Progenitor cell of endocrine pancreas (in vitro differentiated cells): ENCODE measurements at places on chromosomes 2 and 18.

GRCh38 chr2:9401646-9402371, 21.5 kb downstream of the ITGB1BP1 start:
- no peak for DNase-seq

DNA sequence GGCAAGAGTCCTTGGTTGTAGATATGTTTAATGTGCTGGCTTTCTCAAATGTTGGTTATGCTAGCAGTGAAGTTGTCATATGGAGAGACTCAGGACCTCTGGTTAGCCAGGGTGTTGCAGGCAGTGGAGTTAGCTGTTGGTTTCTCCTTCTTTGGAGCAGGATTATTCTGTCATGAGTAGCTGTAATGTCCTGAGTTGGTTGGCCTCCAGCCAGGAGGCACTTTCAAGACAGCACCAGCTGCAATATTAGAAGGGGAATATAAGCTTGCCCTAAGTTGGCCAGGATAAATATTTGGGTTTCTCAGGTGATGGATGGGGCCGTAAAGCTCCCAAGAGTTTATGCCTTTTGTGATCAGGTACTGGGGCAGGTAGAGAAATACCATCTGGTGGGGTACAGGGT, 65.5 kb downstream of the MSTN start:
- no peak for DNase-seq

GRCh38 chr2:76268902-76269620, 558.3 kb upstream of the GCFC2 start:
- DNase-seq: no peak

DNA sequence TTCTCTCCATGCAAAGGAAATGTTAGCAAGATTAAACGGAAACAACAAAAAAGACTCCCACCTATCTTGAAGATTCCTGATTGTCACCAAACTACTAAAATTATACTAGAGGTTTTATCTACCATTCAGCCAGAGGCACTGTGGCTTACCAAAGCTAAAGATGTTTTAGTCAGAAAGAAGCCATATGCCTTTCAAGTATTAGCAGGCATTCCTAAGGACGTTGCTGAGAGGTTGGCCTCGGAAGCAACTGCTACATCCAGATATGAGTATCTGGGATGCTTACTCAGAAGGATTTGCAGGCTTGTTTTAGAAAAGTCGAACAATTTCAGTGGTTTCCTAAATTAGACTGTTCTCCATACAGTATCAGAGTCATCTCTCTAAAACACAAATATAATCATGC, 88.3 kb upstream of the UBE2E3 start:
- DNase-seq: no peak

DNA sequence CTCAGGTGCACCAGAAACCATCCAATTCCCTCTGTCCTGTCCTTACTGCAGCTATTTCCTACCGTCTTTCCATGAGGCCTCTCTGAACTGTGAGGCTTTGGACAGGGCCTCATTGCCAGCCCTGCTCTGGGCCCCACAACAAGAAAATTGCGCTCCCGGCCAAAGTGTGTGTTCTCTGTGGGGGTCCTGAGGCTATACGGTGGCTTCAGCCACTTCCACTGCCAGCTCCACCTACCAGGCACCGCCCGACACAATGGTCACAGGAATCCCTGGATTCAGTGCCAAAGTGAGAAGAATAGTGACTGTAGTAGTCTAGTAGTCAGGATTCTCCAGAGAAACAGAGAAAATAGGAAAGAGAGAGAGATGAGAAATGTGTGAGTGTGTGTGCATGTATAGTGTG, 140.2 kb downstream of the IRS1 start:
- DNase-seq: no peak

- DNase-seq: no peak
These were observed 2.1 kb downstream of the EML6 start for GRCh38 chr2:54725343-54726099.

DNA sequence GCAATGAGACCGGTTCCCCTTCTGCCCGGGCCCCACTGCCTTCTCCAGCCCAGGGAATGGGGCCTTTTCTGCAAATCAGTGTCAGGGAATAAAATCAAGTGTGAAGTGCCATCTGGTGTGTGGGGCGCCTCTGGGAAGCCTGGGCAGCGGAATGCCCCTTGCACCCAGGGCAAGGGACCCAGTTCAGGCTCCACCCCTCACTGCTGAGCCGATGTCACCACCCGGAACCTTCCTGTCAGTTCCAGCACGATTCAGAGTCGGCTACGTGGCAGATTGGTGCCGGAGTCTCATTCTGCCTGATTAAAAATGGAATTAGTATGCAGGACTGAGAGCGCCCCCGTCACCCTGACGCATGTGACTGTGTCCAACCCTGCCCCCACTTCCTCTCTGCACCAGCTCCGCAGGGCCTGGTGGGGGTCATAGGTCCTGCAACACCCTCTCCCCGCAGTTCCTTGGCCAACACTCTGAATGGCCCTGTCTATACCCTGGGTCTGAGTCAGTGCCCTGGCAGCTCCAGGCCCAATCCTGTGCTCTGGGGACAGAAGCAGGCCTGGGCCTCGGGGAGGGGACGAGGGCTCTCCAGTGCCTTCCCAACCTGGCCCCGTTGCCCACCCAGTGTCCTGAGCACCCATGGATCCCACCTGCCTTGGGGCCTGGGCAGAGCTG, 8.2 kb upstream of the ALPI start:
- DNase-seq: no peak

DNA sequence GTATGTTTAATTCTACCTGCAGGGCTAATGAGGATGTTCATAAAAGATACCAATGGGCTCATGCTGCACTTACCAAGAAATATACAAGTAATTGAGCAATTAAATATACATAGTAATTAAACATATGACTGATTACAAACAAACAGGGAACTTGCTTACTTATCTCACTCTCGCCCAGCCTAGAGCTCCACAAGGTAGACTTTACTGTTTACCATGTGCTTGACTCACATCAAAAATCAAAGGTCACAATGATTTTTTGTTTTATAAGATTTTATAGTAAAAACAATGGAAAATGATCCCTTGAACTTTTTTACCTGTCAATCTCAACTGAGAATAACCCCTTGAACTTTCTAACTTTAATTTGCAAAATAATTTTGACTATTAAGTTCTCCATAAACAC, 1395.1 kb downstream of the SUCLG1 start:
- DNase-seq: no peak

DNA sequence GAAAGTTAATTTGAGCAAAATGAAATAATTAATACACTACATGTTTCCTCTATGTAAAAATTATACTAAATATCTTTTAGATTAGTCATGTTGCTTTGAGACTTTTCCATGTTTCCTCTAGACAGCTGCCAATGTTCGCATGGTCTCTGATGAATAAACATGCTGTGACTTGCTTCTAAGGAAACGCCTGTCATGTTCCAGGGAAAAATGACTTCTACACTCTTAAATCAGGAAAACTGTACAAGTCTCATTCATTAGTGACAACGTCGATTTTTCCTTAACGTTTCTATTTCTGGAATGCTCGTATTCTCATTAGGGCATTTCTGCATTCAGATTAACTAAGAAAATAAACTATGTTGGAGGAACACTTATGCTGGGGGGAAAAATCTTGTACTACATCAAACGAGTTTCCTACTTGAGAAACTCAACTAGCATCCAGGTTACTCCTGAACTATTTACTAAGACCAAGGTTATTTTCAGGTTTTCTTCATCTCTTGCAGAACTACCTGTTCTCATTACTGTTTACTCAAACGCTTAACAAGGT, 1.6 kb downstream of the COBLL1 start:
- DNase-seq: no peak

- no peak for DNase-seq
These were observed 250.2 kb downstream of the LPIN1 start for GRCh38 chr2:11996618-11997017.

DNA sequence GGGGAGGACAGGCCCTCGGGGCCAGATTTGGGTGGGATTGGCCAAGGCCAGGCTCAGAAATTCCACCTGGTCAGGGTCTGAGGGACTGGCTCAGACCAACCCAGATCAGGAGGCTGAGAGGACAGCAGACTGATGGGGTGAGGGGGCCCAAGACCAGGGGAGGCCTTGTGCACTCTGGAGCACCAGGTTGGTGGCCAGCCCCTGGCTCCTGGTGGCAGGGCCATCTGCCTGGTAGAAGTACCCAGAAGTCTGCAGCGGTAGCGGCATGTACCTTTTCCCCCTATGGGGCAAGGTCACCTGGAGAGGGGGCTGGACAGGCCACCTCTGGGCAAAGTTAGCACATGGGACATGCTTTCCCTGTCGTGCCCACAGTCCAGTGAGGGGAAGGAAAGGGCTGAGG, 21.2 kb upstream of the ODC1 start:
- DNase-seq: no peak

DNA sequence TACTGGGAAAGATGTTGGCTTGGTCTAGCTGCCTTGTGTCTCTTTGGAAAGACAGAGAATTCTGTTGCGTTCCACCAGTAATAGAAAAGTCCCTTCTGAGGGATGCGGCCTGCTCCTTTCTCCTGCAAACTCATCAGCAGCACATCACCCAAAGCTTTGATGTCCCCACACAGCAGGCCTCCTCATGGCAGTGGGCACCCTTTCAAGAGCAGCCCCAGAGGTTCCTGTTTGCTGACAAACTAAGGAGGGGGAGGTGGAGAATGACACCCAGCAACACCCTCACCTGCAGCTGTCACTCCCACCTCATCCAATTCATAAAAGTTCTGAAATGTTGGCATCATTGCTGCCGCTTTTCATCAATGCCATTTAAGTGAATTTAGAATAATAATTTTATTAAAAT, 556.6 kb downstream of the BCL11A start:
- DNase-seq: no peak

GRCh38 chr2:201701646-201702045, 3.2 kb upstream of the MPP4 start:
- no peak for DNase-seq

DNA sequence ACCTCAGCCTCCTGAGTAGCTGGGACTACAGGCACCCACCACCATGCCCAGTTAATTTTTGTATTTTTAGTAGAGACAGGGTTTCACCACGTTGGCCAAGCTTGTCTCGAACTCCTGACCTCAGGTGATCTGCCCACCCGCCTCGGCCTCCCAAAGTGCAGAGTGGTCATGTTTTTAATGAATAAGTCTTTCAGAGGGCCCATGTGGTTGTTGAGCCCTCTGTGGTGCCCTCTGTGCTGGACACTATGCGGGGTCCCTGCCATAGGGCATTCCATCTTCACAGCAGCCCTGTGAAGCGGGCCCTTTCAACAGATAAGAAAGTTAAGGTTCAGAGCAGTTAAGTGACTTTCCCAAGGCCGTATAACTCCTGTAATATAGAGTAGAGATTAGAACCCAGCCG, 25.9 kb downstream of the MYO7B start:
- DNase-seq: no peak

DNA sequence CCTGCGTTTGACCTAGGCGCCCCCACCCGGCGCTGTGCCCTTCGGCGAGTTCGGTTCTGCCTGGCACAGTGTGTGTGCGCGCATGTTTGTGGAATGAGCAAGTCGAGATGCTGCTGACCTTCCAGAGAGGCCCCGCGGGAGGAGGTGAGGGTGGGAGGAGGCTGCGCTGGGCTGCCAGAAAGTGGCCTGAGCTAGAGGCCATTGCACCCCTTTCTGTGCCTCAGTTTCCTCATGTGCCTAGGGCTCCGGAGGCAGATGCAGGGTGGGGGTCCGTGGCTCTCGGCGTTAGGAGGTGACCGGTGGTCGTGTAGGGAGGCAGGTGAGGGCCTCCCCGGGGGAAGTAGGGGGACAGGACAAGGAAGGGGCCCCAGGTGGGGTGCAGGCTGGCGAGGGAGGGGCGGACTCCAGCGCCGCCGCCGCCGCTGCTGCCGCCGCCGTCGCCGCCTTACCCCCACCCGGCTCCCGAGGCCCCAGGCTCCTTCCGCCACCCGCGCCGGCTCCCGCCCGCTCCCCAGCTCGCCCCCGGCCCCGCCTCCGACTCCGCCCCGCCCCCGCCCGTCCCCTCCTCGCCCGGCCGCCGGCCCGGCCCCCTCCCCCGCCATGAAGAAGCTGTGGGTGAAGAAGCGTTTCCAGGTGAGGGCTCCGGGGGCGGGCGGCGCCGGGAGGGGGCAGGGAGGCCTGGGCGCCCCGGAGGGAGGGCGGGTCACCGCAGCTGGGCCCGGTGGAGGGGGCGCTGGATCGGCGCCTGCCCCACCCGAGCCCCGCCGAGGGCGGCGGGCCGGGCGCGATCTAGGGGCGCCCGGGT, 7.0 kb downstream of the SPEG start:
- DNase-seq: no peak

DNA sequence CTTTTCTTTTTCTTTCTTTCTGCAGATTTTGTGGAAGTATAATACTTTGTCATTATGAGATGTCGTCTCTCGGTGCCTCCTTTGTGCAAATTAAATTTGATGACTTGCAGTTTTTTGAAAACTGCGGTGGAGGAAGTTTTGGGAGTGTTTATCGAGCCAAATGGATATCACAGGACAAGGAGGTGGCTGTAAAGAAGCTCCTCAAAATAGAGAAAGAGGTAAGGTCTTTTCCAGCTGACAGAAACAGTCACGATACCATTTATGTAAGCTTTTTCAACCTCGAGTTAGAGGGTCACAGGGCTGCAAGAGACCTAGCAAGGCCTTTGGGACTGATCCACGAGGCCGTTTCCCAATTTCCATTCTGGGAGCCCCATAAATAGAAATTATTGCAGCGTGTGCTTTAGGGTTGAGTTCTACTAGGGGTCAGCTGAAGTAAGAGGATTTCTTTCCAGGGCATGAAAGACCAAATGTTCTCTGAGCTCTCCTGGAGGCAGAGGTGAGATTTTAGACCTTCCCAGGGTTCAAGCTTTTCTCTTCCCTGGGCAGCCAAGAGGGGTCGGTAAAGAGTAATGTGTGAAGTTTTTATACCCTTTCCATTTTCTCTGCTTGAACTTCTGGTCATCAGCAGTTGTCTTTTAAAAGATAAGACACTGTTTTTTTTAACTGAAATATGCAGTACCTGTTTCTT, 15.5 kb downstream of the MAP3K20 start:
- no peak for DNase-seq

- no peak for DNase-seq
These were observed 51.0 kb downstream of the TTC27 start for GRCh38 chr2:32678825-32679224.

GRCh38 chr2:163719331-163719730, 16.5 kb downstream of the FIGN start:
- DNase-seq: no peak

GRCh38 chr2:75018162-75018561, 59.7 kb downstream of the POLE4 start:
- no peak for DNase-seq

GRCh38 chr2:191635333-191636234, 42.4 kb upstream of the NABP1 start:
- no peak for DNase-seq

DNA sequence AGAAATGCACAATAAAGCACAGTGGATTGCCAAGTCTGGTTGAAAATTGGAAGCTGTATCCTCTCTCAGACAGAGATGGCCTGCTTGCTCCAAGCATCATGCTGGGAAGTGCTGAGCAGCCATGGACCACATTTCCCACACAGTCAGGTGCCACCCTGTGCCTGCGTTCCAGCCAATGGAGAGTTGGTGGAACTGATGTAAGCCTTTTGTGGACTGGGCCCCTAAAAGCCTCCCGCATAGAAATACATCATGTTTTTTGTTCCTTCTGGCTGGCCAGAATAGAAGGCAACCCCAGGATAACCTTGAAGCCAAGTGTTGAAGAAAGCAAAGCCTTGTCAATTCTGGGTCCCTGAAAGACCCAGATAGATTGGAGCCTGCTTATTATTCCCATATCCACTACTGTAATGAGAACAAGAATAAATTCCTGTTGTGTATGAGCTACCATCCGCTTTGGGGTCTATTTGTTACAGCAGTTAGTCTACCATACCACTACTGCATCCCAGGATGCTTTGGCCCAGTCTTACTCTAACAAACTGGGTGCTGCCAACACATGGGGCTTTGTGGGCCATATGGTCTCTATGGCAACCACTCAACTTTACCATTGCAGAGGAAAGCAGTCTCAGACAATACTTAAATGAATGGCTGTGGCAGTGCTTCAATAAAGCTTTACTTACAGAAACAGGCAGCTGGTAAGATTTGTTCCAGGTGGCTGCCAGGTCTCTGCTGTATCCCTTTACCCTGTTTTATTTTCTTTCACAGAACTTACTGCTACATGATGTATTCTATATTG, 65.4 kb downstream of the POLE4 start:
- no peak for DNase-seq
